Stimulated activated CD4-positive, alpha-beta T cell treated with anti-CD3 and anti-CD28 coated beads, Interleukin-12 subunit alpha, Interleukin-12 subunit beta, amount 100 ng/mL, for 24 hours (primary cell): ENCODE measurements at places on chromosomes 5 and 9.

DNA sequence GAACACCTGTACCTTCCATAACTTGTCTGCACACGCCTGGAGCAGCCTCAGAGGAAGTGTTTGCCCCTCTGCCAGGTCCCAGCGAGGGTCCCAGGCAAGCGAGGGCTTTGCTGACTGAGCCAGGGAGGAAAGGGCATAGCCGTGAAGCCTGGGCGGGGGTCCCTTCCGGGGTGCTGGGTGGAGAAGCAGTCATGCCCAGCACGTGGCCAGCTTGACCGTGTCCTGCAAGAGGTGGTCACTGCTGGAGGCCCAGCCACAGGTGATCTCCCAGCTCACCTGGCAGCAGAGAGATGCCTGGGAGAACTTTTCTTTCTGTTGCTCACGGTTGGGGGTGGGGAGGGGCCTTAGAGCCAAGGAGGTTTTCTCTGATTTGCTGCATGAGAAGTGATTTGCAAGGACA, 195.3 kb downstream of the CACNA1B start:
- no peak for DNase-seq

DNA sequence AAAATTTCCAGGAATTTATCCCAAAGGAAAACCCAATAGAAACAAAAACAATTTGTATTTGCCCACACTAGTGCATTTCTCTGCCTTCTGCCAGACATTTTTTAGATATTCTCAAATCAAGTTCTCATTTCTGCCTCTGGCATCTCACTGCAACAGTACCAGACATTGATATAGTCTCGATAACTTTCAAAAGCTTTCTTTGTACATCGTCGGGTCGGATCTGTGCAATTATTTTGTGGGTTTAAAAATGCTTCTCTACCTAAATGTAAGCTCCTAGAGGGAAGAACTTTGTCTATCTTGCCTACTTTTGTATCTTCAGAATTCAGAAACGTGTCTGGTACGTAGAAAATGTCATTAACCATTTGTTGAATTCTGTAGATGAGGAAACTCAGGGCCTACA, 125.5 kb upstream of the LIFR start:
- DNase-seq = no peak

DNA sequence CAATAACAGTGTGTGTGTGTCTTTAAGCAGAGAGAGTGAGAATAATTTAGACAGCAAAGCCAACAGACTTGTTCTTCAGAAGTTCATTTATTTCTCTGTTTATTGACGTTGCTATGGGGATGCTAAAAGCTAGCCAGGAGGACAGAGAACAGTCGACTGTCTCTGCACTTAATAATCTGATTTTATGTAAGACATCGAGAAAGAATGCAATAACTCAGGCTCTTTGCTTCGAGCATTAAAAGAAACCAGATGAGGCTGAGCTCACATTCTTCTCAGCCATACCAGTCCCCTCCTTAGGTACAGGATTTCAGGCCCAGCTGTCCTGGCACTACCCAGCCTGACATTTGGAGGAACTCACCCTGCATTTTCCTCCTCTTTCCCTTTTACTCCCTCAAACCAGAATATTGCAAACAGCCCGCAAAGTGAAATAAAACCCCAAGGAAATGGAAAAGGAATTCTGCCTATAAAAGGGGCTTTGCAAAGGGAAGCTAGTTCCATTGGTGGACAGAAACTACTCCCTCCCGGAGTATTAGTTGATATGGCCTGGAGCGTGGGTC, 44.5 kb upstream of the DPYSL3 start:
- no peak for DNase-seq

DNA sequence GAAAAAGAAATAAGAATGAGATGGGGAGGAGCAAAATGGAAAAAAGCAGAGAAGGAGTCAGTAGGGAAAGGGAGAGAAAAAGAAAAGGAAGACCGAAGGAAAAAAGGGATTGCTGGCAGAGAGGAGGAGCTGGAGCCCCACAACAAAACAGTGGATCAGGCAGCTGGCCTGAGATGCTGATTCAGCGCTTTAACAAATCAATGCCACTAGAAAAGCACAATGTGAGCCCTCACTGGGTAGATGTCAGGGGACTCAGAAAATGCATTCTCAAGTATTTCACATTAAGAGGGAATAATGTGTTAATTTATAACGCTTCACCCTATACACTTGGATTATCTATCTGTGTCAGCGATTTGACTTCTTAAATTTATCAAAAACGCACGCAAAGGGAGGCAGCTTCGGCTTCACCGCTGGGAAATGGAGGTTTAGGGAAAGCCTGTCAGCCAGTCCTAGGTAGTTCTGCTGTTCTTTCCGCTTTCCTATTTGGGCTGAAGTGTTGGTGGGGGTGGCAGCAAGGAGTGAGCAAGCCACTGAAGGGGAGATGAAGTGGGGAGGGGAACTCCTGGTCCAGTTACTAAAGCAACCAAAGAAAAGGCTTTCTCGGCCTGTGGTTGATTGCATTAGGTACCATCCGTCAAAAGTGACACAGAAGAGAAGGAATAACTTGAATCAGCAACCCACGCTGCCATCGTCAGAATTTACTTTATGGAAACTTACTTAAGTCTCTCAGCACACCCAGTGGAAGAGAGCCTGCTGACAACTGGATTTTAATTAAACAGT, 161.6 kb downstream of the BNC2 start:
- no peak for DNase-seq

GRCh38 chr5:168319774-168320173, 28.3 kb downstream of the WWC1 start:
- DNase-seq = no peak

DNA sequence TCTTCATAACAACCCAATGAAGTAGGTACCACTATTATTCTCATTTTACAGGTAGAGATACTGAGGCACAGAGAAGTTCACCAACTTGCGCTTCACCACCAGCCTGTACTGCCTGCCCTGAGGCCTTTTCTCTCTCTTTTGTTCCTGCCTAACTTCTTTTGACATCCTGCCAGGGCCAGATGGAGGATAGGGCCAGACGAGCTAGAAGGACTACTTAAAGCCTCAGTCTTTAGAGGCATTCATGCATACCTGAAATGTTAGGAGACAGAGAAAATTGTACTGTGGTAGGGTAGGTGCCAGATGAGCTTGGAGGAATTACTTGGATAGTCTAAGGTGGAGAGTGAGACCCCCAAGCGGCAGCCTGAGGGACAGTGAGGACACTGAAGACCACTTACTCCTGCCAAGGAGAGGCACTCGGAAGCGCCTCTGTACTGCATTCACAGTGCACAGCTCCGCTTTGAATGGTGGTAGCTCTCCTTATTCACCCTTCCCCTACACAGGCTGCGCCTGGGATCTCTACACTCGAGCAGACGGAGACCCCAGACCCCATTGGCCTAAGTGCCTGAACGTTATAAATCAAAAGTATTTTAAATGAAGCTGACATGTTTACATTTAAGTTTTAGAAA, 6.2 kb upstream of the ORM1 start:
- DNase-seq = no peak

GRCh38 chr5:66789434-66789833, 193.2 kb downstream of the MAST4 start:
- no peak for DNase-seq

GRCh38 chr5:111826064-111826463, 69.1 kb upstream of the NREP start:
- no peak for DNase-seq

DNA sequence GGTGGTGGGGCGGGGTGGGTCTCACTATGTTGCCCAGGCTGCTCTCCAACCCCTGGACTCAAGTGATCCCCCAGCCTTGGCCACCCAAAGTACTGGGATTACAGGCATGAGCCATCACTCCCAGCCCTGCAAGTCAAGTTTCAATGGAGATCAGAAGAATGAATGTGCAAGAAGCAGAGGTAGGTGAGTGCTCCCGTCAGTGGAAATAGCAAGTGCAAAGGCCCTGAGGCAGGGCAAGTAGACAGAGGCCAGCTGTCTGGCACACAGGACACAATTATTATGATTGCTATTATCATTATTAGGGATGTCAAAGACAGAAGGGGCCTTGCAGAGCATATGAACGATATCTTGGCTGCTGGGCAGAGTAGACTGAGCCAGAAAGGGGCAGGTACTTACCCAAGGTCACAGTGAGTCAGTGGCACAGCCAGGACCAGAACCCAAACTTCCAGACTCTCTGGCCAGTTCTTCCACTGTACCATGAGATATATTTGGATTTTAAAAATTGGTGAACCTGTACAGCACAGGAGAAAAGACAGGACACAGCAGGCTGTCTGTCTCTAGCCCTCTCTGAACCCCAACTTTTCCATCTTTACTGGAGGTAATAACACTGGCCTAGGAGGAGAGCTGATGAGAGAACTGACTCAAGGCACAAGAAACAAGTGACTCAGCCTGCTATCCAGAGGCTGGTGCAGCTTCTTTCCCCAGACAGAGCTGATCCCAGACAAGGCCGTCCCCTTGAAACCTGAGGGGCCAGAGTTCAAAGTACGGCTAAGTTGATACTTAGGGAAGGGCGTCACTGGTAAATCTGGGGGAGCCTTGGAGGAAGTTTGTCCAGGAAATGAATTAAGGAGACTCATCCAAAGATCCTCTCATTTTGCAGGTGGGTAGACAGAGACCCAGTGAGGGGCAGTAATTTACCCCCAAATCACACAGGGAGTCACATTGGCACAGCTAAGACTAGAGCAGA, 1.4 kb downstream of the HDHD3 start:
- DNase-seq = no peak

GRCh38 chr5:59746241-59746765, 147.2 kb downstream of the PDE4D start:
- DNase-seq = no peak
